ENCODE measurements at places on chromosomes 6 and 20.

- DNase-seq = no peak
Observed at GRCh38 chr20:55557191-55557590, 448.1 kb downstream of the CBLN4 start.

DNA sequence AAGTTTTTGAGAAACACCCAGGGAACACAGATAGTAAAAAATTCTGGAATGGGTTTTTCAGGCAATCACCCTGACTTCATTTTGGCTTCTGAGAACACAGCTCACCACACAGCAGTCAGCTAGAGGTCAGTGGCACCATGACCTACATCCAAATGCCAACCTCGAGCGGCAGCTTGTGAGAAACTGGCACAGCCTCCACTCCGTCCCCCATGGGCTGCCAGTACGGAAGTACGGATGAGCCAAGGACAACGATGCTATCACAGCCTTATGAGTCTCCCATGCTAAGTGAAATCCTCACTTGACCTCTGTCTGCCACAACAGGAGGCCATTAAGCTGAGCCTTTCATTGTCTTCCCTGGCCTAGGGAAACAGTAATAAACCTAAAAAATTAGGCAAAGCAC lies 32.0 kb downstream of the KIF16B start:
- DNase-seq = no peak

GRCh38 chr6:131368198-131368911 lies 204.7 kb upstream of the ARG1 start:
- no peak for DNase-seq

DNA sequence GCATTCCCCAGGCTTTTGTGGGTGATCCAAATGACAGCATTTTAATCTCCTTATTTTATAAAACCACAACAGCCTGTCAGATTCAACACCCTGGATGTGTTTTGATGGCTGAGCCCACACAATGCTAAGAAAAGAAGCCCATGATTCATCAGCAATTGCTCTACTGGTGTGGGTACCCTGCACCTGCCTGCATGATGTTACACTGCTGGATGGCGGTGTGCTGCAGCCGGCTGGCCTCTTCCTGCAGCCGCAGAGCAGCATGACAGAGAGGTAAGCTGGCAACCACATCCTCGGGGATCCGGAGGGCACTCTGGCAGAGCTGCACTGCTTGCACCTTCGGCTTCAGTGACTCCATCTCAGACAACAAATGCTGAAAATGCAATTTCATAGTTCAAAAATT lies 327.5 kb downstream of the SYNE1 start:
- no peak for DNase-seq

DNA sequence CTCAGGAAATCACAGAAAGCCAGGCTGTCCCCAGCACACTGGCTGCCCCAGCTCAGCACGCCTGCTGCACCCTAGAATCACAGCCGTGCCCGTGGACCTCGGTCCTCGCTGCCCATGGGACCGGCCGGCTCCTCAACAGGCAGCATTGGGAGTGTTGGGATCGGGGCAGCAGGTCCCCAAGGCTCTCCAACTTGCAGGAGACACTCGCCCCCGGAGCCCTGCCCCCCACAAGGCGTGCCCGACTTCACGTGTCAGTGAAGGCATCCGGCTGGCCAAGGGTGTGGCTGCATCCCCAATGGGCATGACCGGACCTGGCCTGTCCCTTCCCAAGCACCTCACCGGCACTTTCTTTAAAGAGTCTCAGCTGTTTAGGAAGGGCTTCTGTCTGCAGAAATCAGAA lies 3.0 kb upstream of the NTSR1 start:
- DNase-seq = no peak

DNA sequence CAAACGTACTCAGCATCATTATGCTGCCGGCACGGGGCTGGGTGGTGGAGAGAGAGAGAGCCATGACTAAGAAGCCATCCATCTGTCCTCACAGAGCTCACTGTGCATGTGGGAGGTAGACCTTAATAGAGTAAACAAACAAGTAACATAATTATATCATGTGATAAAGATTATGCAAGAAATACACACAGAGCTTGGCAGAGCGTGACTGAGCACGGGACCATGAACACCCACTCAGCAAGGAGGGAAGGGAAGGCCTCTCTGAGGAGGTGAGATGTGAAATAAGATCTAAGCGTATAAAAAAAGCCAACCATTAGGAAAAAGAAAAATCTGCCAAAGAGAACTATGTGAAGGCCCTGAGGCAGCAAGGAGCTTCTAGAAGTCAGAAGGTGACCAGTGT lies 207.5 kb downstream of the PTPRT start:
- DNase-seq = no peak

GRCh38 chr6:104418839-104419238 lies 440.9 kb downstream of the HACE1 start:
- DNase-seq = no peak

DNA sequence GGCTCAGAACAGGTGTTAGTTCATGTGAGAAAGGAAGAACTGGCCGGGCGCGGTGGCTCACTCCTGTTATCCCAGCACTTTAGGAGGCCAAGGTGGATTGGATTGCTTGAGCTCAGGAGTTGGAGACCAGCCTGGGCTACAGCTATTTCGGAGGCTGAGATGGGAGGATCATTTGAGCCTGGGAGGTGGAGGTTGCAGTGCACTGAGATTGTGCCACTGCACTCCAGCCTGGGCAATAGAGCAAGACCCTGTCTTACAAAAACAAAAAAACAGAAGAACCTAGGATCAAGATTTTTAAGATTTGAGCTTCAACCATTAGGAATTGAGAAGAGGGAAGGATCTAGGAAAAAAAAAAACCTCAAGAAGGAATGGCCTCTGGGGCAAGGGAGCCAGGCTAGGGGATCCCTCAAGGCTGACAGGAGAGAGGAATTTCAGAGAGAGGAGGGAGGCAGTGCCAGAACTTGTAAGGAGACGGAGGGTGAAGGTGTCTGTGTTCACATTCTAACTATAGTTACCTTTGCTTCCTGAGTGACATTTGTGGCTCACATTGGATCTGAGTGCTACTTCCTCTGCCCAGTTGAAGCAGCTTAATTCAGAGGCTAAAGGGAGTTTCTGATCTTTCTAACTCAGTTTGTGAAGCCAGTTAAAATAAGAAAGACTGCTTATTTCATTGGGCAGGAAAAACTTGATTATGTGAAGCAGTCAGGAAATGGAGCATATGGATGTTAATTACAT lies 26.1 kb downstream of the CHMP4B start:
- DNase-seq = no peak

DNA sequence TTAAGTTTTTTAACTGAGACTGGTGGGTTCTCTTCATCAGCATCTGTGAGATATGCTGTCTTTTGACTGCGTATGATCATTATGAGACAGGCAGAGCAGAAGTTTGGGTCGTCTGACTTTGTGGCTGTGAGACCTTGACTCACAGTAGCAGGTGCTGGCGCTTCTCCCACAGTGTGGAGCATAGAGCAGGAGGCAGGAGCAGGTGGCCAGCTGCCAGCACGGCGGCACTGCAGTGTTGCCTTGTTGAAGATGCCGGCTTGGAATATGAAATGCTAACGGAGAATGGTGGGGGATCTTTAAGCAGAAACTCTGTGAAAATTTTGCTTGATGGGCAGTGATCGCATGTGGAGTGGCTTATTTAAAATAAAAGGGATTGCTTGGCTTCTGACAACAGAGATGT lies 105.0 kb downstream of the TIAM2 start:
- DNase-seq = no peak

DNA sequence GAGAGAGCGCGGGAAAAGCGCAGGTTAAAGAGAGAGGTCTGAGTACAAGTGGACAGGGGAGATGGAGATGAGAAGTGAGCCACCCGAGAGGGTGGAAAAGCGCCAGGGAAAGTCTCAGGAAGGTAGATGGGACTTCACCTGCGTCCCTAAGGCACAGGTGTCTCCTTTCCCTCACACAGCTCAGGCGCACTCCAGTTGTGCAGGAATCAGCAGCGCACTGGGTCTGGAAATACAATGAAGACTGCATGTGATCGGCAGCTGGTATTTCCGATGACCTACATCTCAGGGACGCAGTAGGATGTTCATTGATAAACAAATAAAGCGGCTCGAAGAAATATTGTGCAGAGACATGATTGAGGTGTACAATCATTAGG lies 432 bp upstream of the KHDRBS2 start:
- DNase-seq = no peak

DNA sequence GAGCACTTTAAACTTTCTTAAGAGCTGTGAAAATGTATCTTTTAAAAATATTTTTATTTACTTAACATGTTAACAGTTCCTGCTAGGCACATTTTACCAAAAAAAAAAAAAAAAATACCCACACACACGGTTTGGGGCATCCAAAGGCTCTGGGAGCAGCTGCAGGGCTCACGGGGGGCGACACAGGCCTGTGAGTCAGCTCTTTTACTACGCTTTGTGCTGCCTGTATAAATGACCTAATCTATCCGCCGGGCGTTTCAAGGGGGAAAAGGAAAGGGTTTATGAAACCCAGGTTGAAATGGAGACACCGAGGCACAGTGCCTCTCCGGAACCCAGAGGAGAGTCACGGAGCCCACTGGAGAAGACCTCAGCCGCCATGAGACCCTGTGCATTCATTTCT lies 40.4 kb downstream of the DLL1 start:
- no peak for DNase-seq

- no peak for DNase-seq
Observed at GRCh38 chr20:50462093-50462690, 48.0 kb upstream of the PTPN1 start.

DNA sequence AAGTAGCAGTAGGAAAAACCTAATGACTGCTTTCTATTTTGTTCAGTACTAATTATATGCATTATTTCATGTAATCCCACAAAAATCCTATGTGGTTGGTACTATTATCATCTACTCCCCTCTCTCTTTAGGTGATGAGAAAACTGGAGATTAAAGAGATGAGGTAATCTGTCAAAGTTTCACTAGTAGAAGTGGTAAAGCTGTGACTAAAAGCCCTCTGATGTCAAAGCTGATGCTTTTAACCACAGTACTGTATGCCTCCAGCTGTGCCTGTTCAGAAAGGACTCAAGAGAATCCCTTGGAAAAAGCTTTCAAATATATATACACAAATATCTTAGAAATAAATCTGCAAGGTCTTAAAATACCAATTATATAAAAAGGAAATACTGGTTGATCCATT lies 38.0 kb downstream of the PHIP start:
- DNase-seq = no peak

DNA sequence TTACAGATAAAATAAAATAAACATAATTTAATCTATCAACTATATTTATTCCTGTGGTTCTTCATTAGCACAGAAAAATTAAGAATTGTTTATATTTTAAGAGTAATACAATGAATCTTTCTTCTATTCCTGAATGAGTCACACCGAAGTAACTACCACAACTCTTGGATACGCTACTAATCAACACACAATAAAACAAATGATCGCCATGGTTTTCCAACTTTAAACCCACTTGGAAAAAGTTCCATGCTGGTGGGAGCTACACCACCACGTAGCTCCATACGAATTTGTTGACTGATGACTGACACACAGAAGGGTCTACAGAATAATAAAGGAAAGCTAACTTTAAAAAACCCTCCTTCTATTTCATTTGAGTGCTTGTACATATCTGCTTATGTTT lies 135.8 kb upstream of the NEDD9 start:
- DNase-seq = no peak

DNA sequence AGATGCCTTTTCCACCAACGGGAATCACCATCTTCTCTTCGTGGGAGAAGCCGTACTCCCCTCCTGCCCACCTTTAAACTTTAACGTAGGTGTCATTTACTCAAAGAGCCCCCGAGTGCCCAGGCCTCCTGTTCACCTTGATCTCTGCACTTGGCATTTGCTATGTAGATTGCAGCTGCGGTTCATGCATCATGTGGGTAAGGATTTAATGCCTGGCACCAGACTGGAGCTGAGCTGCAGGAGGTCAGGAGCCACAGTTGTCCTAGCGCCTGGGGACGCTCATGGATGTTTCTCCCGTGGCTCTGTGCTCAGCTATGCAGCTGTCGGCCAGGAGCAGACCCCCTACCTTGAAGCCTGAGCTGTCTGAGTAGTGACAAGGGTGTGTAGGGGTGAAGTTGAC lies 133.7 kb downstream of the CDH4 start:
- DNase-seq = no peak

DNA sequence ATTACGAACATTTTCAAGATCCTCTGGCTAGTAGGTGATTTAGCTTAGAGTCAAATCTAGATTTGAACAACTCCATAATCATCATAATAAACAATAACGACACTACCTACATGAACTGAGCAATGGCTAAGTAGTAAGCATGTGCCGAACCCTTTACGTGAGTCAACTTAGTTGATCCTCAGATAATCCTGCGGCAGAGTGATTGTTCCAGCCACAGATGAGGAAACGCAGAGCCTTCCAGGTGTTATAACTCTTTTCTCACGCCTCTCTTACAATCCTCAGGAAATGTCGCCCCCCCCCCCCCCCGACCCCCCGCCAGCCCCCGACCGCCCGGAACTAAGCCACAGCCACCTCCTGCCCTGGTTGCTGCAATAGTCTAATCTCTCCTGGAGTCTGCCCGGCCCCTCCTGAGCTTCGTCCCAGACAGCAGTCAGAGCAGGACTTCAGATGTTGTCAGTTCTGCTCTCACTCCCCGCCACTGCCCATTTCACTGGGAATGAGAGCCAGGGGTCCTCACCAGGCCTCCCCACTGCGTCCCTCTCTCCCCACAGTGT lies 141.5 kb upstream of the AGPAT4 start:
- no peak for DNase-seq

GRCh38 chr20:23081263-23081819 lies 4.8 kb downstream of the CD93 start:
- no peak for DNase-seq

- no peak for DNase-seq
Observed at GRCh38 chr6:134510920-134511319, 193.0 kb upstream of the SGK1 start.

DNA sequence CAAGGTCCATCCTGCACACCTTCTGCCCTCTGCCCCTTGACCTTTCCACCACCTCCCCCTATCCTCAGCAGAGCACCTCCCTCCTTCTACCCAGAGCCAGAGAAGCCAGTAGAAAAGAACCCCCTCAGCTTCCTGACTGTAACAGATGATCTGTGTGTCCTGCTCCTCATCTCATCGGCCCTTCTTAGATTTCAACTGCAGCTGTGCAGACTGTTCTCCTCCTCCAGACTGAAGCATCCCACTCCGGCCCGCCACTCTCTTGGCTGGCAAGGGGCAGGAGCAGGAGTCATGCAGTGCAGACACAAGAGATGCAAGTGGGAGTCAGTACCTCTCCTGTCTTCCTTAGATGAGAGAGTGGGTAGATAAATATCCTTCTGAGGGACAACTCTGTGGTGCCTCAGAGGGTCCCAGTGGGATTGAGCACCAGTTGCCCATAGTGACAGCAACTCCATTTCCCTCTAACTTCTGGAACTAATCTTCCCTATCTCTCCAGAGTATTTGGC lies 163.5 kb upstream of the MLN start:
- no peak for DNase-seq

Measured in vagina (tissue), 2 donors.